ENCODE measurements at places on chromosomes 5 and 9. TPM values are rescaled to one million over a fixed set of nuclear protein-coding genes. Genes with fewer than 3 reads are reported as not detected.

Gene WHRN
- 3.4 TPM for total RNA-seq

Gene PCDHGA5
- 14.5 TPM for total RNA-seq

Gene SLC4A9
- total RNA-seq: 0.19 TPM

Gene INVS
- total RNA-seq: 22.1 TPM

Gene IL5
- not detected for total RNA-seq

Gene AFAP1L1
- 44.1 TPM for total RNA-seq

Gene RAB3C
- total RNA-seq: 0.28 TPM

- no peak for DNase-seq
These were observed 599 bp downstream of the LYRM7 start for GRCh38 chr5:131171276-131171810.

DNA sequence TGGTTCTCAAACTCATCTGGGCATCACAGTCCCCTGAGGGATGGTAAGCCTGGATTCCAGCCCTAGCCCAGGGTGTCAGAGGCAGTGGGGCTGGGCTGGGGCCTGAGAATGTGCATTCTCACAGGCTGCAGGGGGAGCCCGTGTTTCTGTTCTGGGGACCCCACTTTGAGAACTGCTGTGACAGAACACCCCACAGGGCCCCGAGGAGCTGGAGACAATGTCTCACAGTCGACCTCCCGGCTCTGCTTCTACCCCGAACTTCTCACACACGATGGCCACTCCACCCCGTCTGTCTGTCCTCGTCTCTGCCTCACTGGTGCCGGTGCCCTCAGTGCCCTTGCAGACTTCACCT is 130.0 kb downstream of the CACNA1B start:
- DNase-seq: no peak

DNA sequence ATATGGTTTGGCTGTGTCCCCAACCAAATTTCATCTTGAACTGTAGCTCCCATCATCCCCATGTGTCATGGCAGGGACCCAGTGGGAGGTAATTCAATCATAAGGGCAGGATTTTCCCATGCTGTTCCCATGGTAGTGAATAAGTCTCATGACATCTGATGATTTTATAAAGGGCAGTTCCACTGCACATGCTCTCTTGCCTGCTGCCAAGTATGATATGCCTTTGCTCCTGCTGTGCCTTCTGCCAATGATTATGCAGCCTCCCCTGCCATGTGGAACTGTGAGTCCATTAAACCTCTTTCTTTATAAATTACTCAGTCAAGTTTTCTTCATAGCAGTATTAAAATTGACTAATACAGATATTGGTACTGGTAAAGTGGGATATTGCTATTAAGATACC is 42.4 kb downstream of the MARCHF11 start:
- DNase-seq: no peak

DNA sequence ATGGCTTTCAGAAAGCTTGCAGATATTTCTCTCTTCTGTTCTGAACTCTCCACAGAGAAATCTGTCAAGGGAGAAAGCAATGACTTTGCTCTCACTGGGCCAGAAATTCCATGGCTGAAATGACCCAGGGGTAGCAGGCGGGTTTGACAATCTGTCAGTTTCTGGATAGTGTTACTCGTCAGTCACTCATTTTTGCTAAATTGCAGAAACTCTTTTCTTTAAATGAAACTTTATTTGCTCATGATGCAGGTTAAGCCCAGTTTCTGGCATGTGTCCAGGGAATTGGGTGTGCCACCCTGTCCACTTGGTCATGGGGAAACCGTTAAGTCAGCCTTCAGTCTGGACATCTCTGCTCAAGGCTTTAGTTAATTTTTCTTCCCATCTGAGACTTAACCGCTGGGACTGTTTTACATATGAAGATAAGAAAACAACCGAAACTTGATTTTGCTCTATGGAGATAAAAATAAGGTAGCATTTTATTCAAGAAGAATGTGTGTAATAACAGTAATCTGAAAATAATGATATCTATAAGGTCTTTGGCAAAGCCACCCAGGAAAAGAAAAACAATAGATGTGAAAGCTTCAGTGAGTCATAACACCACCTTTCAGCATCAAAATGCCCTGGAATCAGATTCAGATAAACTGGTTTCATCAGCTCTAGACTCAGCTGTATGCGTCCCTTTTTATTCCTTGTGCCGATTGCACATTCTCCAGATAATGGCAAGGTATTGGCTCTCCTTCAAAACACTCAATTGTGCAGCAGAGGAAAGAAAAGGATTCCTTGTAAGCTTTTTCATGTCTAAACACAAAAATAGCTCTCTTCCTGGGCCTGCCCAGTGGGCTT is 308.3 kb downstream of the ZSWIM6 start:
- DNase-seq: no peak

GRCh38 chr5:166938071-166938470 is 1353.4 kb upstream of the WWC1 start:
- DNase-seq: no peak

DNA sequence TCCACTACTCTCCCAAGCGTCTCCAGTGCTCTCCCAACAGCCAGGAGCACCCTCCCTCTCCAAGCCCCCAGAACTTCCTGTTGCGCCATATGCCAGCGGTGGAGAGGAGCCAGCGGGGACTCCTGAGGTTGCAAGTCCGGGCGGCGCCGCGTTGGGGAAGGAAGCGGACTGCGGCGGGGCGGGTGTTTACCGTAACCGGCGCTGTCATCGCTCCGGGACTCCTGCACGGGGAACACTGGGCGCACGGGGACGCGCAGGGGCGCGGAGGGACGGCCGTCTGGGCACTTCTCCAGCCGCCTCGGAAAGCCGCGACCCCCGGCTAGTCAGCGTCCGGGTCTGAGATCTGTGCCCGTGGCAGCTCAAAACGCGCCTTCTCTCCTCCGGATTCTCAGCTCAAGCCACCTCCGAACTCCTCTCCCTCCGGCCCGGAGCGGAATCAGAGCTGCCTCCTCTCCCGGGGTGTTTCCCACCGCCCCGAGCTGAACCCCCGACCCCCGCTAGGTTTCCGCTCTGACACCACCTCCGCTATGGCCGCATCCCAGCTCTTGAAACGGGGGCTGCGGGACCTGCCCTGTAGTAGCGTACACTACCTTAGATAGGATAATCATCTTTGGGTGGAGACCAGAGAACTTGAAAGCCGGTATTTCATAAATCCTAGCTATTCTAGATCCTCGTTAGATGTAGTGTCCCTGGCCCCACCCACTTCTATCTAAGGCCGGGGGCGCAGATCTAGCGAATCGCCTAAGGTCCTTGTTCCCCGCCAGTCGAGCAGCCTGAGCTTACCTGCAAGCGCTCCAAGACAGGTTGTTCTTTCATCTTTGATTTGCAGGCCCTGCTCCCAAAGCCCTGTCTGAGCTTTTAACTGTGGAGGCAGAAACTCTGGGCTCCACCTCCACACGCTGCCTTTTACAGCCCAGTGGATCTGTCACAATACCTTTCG is at the start of gene TRPM6:
TRPM6 (minus strand) TSS at position 881 of the 940 bp plus-strand sequence; CDS start at position 816, 65 bp downstream.
- peak; percentile 72 for DNase-seq

DNA sequence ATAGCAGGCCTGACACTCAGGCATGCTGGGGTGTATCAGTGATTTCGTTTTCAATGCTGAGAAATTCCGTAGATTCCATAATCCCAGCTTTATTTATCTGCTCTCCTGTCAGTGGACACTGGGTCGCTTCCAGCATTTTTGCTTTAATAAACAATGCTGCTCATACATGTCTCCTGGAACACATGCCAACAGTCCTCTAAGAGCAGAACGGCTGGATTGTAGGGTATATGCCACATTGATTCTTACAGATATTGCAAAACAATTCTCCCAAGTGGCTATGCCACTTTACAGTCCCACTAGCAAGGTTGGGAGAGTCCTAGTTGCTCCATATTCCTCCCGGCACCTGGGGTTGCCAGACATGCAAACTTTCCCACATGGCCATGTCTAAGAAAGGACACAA is 81.9 kb downstream of the RAPGEF1 start:
- no peak for DNase-seq

- DNase-seq: no peak
These were observed 62.4 kb upstream of the FSD1L start for GRCh38 chr9:105385381-105385985.

DNA sequence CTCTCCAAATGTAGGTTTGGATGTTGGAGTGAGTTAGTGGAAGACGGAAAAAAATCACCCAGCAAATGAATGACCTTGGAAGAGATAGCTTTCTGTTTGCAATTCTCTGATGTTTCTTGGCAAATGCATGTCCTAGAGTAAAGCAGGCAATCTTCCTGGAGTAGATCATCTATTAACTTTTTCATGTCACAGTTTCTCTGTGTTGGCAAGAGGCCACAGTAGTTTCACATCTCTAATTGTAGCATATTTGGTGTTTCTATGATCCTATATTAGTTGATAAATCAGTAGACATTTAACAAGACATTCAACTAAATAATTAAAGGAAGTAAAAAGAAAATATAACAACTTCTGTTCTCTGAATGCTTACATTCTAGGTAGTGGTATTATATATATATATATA is 138.2 kb upstream of the MINAR2 start:
- no peak for DNase-seq

DNA sequence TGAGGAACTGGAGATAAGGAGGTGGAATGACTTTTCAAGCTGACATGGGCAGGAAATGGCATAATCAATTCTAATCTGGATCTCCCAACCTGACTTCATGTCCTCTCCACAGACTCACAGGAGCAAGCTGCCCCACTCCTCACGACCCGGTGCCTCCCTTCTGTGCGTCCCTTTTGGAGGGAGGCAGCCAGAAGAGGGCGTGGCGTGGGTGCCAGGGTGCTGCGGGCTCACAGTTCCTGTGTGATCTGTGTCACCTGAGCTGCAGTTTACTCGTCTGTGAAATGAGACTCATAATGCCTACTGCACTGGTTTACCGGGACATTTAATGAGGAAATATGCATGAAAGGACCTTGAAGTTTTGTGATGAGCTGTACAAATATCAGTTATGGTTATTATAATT is 207.4 kb downstream of the DAB2IP start:
- DNase-seq: no peak

DNA sequence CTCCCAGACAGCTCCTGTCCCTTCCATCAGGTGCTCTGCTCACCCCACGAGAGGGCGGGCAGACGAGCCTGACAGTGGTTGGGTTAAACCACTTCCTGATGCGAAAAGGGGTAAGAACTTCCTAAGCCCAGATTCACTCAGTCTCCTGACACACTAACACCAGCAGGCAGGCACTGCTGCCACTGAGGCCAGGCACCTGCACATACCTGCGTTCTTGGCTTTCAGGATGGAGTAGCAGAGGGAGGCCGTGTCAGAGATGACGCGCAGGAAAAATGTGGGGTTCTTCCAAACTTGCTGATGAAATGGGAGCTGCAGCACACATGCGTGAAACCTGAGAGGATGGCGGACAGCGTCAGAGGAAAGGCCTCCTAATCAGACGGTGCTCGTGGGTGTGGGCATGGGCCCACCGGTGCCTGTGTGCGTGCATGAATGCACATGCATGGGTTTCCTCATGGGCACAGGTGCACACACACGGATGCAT is 29.9 kb downstream of the SLC6A18 start:
- no peak for DNase-seq

- DNase-seq: no peak
These were observed 115.5 kb downstream of the CARTPT start for GRCh38 chr5:71834601-71835000.

DNA sequence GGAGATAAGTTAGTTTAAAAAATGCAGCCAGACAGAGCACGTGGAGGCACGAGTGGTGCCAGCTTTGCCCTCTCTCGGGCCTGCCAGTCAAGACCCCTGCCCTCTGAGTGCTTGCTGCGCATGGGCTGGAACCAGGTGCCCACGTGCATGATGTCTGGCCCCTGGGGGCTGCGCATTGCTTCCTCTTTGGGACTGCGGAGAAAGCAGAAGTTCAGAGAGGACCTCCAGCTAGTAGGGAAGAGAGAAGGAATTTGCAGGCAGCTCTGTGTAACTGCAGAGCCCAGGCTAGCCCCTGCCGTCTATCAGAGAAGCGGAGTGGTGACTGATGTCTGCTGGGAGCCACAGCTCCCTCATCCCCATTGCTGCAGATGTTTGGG is 9.7 kb upstream of the RNU6ATAC start:
- no peak for DNase-seq

GRCh38 chr5:170403675-170404074 is 14.5 kb upstream of the KCNMB1 start:
- no peak for DNase-seq

DNA sequence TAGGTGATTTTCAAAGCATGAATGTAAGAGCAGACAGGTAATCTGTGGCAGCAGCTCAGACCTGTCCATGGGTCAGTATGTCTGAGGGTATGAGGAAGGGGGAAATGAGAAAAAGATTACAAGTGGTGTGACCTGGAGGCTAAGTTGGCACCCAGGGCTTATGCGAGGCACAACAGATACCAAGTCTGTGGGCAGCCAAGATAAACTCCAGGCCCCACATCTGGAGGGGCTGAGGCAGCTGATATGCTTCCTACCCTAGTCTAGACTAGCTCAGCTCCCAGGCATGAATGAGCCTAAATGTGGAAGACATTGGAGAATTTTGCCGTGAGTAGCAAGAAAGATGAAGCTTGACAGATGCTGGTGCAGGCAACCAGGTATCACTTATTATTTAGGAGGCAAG is 151.7 kb downstream of the PIK3R1 start:
- no peak for DNase-seq

GRCh38 chr5:129653057-129653375 is 94.9 kb upstream of the MINAR2 start:
- DNase-seq: no peak

- no peak for DNase-seq
These were observed 25.1 kb downstream of the NANS start for GRCh38 chr9:98081477-98082219.

DNA sequence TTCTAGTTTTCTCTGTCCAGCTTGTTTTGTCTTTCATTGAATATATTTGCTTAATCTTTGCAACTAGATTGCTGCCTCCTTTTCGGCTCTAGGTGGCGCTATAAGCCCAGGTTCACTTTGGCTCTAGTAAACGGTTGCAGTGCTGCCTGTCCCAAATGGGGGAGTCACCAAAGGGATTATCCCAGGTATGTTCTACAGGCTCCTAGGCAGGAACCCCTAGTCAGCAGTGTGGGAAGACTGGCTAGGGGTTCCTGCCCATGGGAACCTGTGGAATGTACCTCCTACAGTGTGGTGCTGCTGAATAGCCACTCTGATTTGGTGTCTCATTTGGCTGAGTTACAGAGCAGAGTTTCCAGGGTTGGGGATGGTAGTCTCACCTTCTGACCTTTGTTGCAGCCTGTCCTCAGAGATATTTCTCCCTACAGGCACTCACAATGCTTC is 85.2 kb downstream of the ARSB start:
- no peak for DNase-seq

DNA sequence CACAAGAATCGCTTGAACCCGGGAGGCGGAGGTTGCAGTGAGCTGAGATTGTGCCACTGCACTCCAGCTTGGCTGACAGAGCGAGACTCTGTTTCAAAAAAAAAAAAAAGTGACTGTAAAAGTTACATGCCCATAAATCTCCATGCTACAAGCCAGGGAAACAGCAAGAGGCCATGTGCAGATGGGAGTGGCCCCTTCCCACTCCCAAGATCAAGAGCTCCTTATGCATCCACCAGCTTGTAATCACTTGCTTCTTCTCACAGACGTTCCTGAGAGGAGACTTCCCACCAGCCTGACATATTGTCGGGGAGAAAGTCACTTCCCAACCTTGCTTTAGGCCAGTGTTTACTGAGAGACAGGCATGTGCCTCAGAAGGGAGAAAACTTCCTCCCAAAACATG is 45.6 kb upstream of the N4BP3 start:
- DNase-seq: no peak

GRCh38 chr9:95028853-95029219 is 288.7 kb downstream of the FANCC start:
- no peak for DNase-seq

- no peak for DNase-seq
These were observed 30.1 kb upstream of the CXCL14 start for GRCh38 chr5:135608761-135609443.
